ENCODE measurements at places on chromosomes 6 and 20. TPM values are rescaled to one million over a fixed set of nuclear protein-coding genes. Genes with fewer than 3 reads are reported as not detected.

- DNase-seq: no peak
Measured at GRCh38 chr20:46246559-46246958, 61.7 kb downstream of the CDH22 start.

GRCh38 chr20:63517376-63518309 lies 2.9 kb upstream of the PPDPF start:
- no peak for DNase-seq

The HMGCLL1 gene
- total RNA-seq: 1.2 TPM

GRCh38 chr20:20365480-20366161 lies 2.3 kb upstream of the INSM1 start:
- DNase-seq: no peak

The BICRAL gene
- 8.4 TPM for total RNA-seq

The MRAP2 gene
- 0.54 TPM for total RNA-seq

The RANBP9 gene
- total RNA-seq: 44.4 TPM
